ENCODE measurements at places on chromosomes 3 and 15.

DNA sequence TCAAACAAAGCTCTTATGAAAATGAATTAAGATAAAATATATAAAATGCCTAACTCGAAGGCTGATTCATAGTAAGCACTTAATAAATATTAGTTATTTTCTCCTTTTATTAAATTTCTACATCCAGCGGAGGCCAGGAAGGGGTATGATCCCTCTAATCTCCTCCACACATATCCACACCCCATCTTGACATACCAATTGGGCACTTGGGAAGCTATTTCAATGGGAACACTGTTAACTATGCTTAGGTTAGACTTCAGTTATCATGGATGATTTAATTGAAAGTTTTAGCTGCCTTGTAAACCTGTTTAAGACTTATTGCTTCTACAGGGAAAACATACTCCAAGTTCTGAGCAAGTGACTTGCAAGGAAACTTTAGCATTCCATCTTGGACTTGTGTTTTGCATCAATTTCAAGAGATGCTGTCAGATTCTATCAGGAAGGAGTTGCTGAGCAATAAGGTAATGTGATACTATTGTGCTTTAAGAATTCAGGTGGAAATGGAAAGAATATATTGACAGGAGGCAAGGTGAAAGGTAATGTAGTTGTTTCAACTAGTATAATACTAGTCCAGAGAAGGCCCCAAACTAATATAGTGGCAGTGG, 120.4 kb upstream of the TSPAN3 start:
- DNase-seq = no peak

GRCh38 chr3:192916371-192917027, 1.2 kb downstream of the MB21D2 start:
- DNase-seq = peak; percentile 5

DNA sequence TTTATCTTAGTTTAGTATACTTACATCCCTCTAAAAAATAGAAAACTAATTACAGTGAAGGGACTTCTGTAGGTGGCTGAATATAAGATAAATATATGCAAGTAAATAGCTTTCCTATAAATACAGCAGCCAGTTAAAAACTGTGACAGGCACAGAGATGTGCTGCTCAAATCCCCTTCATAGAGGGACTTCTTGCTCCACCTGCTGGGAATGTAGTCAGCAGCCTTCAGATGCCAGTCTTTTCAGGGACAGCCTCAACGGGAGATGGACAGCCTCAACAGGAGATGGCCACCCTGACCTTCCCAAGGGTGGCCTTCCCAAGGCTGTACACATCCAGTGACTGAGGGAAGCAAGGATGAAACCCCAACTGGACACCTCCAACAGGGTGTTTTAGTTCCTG, 15.7 kb upstream of the PRR23E start:
- no peak for DNase-seq

GRCh38 chr3:143283432-143284128, 164.0 kb downstream of the CHST2 start:
- DNase-seq = no peak

GRCh38 chr3:33159981-33160380, 46.2 kb downstream of the CRTAP start:
- DNase-seq = no peak

- no peak for DNase-seq
Observed at GRCh38 chr15:101664303-101664913, 12.2 kb upstream of the TM2D3 start.

- DNase-seq = no peak
Observed at GRCh38 chr3:54731732-54732445, 196.0 kb downstream of the LRTM1 start.

- no peak for DNase-seq
Observed at GRCh38 chr3:82494977-82495489, 733.6 kb upstream of the GBE1 start.
